B cell (primary cell): ENCODE measurements at places on chromosomes 13 and 19. TPM values are rescaled to one million over a fixed set of nuclear protein-coding genes. Genes with fewer than 3 reads are reported as not detected.

DNA sequence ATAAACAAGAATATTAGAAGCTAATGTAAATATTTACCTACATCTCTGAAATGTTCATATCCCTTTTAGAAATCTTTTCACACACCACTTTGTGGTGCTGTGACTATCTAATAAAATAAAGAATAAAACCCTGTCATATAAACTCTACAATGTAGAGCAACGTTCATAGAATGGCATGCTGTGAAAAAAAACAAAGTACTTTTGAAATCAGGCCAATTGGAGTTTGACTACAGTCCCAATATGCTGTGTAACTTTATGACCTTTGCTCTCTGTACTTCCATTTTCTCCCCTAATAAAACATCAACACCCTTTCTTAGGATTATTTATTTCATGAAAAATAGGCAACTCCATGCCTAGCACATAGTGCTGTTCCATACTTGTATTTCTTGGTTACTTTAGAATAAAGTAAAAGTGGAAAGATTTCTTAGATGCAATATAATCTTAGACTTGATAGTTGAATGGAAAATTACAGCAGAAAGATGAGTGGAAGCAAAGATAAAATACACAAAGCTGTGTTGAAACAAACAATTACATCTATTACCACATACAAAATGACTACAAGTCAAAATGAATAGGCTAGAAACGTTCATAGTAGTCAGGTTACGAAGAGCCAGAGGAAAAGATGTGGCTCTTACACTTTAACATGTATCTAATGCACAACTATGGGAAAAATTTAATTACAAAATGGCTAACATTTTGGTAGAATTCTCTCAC is 613.2 kb upstream of the SLITRK5 start:
- H3K4me1 ChIP-seq, result no peaks in the 10 kb centered on the region
- H3K27ac ChIP-seq, result no peak overlapping the region
- no peaks in the 10 kb centered on the region for H3K36me3 ChIP-seq
- H3K27me3 ChIP-seq, result no peaks in the 10 kb centered on the region

DNA sequence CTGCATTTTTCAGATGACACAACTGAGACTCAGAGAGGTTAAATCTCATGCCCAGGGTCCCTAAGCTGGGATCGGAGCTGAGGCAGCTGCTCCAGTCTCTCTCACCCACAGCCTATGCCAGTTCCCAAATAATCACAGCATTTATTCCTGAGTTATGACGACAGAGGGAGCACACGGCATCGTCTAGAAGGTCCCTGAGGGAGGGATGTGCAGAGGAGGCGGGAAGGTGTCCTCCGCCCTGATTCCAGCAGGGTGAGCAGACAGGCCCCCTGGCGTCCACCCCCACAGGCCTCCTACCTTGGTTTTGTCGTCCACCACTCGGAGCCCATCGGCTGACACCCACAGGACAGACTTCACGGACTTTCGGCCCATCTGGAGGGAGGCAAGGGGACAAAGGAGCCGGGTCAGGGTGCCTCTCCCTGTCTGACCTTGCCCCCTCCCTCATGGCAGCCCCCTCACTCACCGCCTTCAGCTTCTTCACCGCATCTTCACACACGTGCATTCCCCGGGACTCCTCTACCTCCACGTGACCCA is 8.0 kb downstream of the NUMBL start:
- H3K27ac ChIP-seq, result no peak overlapping the region
- H3K36me3 ChIP-seq, result peaks cover under 1% of the 10 kb centered on the region
- H3K27me3 ChIP-seq, result no peaks in the 10 kb centered on the region
- DNase-seq, result no peak
- H3K4me1 ChIP-seq, result peaks cover 12% of the 10 kb centered on the region

DNA sequence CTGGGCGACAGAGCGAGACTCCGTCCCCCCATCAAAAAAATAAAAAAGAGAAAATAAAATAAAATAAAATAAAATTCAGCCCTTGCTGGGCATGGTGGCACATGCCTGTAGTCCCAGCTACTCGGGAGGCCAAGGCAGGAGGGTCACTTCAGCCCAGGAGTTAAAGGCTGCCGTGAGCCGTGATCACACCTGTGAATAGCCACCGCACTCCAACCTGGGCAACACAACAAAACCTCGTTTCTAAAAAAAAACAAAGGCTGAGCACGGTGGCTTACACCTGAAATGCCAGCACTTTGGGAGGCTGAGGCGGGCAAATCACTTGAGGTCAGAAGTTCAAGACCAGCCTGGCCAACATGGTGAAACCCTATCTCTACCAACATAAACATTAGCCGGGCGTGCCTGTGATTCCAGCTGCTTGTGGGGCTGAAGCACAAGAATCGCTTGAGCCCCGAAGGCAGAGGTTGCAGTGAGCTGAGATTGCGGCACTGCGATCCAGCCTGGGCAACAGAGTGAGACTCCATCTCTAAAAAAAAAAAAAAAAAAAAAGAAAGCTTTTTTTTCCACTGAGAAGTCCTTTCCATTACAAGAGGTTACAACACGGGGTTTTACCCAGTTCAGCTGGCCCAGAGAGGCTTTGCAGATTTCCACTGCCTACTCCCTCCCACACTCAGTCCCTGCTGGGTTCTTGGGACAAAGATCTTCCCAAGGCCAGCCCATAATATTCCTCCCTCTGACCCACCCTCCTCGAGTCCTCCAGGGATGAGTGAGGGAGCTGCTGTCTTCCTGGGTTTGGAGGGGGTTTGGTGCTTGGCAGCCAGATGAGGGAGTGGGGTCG is 6.4 kb downstream of the ANGPTL4 start:
- no peak overlapping the region for H3K27ac ChIP-seq
- no peak overlapping the region for H3K4me3 ChIP-seq
- no peak for DNase-seq
- no peaks in the 10 kb centered on the region for H3K4me1 ChIP-seq
- peaks cover 4% of the 10 kb centered on the region for H3K27me3 ChIP-seq
- H3K36me3 ChIP-seq, result no peaks in the 10 kb centered on the region

DNA sequence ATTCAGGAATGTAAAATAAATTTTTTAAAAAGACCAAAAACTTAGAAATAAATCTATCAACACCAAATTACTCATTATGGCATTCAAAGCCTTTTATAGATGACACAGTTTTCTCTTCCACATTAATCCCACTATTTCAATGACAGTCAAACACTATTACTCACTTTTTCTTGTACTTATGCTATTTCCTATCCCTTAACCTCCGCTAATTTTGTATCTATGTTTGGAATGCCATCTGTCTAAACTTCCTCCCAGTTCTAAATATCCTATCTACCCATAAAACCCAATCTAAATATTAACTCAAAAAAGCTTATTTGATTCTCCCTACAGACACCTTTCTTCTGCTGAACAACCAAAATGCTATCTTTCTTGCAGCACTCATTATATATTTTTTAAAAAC is 203.5 kb downstream of the ENOX1 start:
- DNase-seq, result no peak
- H3K27me3 ChIP-seq, result no peaks in the 10 kb centered on the region
- no peak overlapping the region for H3K4me3 ChIP-seq
- no peaks in the 10 kb centered on the region for H3K4me1 ChIP-seq

IGFL1 gene
- total RNA-seq, result not detected in 2 replicates
